D341Med (cell line): ENCODE measurements at places on chromosomes 4 and X.

GRCh38 chr4:15132739-15133138 lies 130.5 kb downstream of the CPEB2 start:
- DNase-seq = no peak

DNA sequence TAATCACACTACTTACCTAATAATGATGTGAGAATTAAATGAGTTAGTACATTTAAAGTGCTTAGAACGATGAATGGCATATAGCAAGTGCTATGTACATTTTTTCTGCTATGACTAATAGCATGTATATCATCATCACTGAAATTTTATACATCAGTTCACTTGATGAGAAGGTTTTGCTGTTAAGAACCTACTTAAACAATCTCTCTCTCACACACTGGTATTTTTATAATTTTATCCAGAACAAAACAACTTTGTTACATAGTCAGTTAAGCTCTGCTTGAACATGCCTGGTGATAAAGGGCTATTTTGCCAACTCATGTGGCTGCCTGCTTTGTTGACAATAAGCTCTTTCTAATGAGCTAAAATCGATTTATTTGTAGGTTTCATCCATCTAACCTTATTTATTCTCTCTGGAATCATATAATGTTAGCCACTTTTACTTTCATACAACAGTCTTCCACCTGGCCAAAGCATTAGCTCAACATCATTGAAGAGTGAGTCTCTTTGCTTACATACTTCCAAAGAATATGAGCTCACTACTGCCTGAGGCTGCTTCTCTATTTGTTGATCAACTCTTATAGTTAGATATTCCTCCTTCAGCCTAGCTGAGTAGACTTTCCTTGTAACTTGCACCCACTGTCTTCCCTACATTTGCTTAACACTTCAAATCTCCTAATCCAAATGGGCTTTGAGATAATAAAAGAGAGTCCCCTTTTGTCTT lies 372.7 kb upstream of the BOD1L1 start:
- no peak for DNase-seq

GRCh38 chrX:53681661-53682060 lies 4.9 kb downstream of the HUWE1 start:
- no peak for DNase-seq

- DNase-seq = no peak
Measured at GRCh38 chr4:42703813-42704212, 46.9 kb upstream of the ATP8A1 start.

DNA sequence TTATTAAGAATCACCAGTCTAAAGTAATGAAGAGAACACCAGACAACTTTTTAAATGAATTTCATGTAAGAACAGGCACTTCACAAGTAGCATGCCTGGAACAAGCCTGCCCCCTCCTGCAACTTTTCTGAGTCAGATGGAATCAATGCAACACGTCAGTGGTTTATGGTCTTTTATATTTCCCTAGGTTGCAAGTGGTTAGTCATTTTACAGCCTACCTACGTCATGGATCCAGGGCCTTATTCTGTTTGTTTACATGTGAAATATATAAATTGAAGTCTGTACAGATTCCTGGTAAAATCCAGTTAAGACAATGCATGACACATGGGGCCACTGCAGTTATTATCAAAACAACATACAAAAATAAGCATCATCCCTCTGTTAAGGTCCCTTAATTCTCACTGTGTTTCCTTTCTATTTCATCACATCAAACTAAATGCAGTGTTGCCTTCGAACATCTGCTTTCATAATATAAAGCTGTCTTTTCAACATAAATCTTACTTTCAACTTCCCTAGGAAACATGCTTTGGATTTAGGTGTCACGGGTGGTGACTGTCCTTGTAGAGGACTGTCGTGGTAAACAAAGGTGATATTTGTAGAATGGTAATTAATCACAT lies 309.3 kb downstream of the FRMPD4 start:
- DNase-seq = no peak

DNA sequence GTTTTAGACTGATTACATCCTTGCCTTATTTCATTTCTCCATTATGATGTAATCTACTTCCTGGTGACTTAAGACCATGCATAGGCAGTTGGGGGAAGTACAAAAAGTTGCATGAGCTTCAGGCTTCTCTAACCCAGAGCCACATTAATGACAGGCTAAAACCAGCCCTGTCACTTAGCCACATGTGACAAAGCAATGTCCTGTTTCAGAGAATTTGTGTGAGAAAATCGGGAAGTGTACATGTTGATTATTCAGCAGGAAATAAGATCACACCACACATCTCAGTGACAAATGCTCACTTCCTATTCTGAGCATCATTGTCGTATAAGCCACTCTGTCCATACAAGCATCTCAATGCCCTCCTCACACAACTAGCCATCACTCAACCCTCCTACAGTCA lies 98.5 kb upstream of the MAGEB16 start:
- DNase-seq = no peak

GRCh38 chr4:52604215-52604614 lies 54.9 kb downstream of the USP46 start:
- no peak for DNase-seq

DNA sequence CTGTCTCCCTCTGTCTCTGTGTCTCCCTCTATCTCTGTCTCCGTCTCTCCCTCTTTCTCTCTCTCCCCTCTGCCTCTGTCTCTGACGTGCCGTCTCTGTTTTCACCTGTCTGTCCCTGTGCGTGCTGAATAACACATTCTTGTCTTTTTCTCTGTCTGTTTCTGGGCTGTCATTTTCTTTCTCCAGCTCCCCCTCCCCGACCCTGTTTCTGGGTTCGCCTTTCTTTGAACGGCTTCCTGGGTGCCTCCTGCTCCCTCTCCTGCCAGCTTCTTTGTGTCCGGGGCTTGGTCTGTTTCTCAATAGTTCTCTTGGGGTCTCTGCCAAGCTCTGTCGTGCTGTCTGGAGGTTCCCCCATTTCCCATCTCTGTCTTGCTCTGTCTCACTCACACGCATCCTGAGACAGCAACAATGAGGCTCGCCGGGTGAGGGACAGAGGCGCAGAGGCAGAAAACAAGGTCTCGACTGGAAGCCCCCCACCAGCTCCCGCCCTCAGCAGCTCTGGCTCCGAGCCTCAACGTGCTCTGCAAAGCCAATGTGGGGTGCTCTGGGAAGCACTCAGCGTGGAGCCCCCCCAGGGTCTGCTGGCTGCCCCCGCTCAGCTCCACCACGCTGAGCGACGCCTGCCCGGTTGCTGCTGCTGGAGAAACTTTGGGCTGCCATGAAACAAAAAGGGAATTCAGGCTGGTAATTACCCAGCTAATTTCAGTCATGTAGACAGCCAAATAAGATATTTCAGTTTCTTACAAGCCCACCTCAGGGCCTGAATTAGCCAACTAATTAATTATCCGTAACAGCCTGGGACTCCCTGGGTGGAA lies 3.4 kb downstream of the CPLX1 start:
- DNase-seq = no peak

DNA sequence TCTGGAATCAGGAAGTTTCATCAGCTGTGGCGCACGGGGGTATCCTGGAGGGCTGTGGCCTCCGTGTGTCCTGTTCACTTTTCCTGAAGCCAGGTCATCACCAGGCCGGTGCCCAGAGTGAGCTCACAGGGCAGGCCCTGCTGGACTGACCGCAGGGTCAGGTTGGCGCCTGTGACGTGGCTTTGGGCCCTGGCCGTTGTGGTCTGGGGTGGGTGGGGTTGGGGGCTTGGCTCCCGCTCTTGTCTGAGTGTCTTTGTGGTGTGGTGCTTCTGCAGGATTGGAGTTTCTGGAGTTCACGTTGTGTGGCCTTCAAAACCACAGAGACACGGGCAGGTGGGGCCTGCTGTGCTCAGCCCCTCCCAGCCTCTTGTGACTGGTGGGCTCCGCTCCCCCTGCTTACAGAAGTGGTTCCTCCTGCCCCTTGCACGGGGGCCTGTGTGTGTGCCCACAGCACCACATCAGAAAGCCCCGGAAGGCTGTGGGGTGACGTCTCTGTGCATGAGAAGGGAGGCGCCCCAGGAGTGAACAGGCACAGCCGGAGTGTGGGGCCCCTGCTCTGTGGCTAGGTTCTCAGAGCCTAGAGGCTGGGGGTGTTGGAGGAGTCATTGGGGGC lies 9.5 kb downstream of the RGS12 start:
- DNase-seq = no peak

DNA sequence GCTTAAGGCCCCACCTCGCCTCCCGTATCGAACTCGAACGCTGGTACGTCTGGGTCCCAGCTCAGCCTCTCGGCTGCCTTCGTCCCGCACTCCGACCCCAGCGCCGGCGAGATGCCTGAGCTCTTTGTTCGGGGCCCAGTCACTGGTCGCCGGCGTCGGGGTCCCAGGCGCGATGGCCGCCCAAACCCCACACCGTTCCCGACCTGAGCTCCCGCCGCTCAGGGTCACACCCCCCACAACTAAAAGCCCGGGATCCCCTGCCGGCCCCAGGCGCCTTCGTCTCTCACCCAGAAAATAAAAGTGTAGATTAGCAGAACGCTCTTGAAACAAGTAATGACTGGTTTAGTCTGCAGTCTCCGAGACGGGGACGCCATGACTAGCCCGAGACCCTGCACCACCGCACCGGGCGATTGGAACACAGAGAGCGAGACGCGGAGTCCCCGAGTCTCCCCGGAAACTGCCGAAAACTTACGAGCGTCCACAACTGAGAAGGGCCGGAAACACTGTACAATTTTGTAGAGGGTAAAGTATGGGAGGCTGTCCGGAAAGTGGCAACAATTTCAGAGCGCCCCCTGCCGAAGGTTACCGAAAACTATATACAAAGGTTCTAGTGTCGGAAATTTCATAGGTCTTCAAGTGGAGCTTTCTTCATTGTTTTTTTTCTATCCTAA lies at the start of gene TSPAN6:
Gene TSPAN6 (minus strand): TSS at position 486 of the 671 bp plus-strand sequence. CDS start 112 bp downstream, at position 374.
- peak; percentile 85 for DNase-seq

DNA sequence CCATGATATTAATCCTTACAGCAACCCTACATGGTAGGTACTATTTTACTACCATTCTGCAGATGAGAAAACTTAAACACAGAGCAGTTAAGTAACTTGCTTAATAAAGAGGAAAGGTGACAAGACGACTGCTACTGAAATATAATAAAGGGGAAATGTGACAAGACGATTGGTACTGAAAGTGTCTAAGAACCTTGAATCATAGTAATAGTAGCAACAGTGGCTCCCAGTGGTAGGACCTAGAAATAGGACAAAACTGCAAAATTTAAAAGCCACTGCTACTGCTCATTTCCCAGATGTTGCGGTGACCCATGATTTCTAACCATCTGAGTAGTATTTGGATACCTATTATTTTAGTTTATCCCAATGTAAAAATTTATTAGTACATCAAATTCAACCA lies 89.5 kb downstream of the TASL start:
- no peak for DNase-seq

DNA sequence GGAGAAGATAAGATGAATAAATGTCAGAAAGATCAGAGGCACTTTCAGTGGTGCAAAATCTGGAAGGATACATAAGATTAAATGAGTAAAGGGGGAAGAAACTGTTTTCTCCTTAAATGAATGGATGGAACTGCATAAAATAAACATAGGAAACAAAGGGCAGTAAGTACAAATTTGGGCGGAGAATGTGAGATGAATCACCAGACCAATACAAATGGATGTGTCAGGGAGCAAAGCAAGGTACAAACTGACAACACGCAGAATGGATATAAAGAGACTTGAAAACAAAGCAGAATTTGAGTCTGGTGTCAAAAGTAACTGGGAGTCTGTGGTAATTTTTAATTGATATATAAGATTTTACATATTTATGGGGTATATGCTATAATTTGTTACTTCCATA lies 175.3 kb upstream of the PCDH18 start:
- no peak for DNase-seq
